Renal pelvis (tissue), 12 donors: ENCODE measurements at places on chromosomes 5 and 9. TPM values are rescaled to one million over a fixed set of nuclear protein-coding genes. Genes with fewer than 3 reads are reported as not detected.

- DNase-seq, result no peak
Observed at GRCh38 chr5:65070026-65070425, 301.3 kb downstream of the CWC27 start.

The ARL14EPL gene
- not detected for polyA plus RNA-seq

DNA sequence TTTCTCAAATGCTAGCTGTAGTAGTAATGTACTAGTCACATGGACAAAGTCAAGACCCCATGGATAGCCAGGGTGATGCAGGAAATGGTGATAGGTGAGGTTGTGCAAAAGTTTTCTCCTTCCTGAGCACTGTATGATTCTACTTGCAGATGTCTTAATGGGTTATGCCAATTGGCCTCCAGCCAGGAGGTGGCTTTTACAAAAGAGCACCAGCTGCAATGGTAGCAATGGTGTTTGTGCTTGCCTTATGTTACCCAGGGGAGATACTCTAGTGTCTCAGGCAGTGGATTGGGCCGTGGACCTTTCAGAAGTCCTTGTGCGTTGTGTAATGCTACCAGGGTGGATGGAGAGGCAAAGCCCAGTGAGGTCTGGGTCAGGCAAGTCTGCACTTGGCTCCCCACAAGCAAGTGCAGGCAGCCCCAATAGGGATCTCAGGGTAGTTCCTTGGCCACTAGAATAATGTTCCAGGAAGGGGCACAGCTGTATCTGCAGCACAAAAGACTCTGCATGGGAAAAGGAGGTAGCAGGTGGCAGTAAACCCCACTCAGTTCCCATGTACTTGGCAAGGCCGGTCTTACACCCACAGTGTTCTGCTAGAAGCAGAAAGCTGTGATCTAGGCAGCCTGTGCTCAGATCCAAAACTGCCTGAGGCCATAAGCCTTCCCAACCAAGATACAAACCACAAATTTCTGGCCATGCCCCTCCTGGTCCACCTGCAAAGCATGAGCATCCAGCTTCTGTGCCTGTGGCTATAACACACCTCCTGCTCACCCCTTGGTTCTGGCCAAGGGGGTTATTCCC is 46.4 kb upstream of the EDIL3 start:
- DNase-seq, result no peak

The ZNF169 gene
- polyA plus RNA-seq, result 10.7 TPM

DNA sequence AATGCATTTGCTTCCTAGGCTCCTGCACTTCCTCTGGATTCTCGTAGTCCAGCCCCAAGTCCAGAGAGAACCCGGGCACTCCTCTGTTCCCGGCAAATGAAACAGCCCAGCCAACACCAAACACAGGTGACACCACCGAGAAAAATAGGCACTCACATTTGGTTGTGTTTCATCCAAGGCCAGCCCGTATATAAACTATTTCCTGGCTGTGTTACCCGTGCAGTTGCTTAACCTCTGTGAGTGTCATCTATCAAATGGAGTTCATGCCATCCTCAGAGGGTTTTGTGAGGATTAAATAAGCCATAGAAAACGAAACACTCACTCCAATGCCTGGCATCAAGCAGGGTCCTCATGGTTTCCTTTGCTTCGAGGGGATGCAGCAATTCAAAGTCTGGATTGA is 115.2 kb downstream of the BOD1 start:
- no peak for DNase-seq

The PRR7 gene
- 2.3 TPM for polyA plus RNA-seq

- no peak for DNase-seq
Observed at GRCh38 chr9:26786564-26786963, 106.0 kb downstream of the CAAP1 start.

DNA sequence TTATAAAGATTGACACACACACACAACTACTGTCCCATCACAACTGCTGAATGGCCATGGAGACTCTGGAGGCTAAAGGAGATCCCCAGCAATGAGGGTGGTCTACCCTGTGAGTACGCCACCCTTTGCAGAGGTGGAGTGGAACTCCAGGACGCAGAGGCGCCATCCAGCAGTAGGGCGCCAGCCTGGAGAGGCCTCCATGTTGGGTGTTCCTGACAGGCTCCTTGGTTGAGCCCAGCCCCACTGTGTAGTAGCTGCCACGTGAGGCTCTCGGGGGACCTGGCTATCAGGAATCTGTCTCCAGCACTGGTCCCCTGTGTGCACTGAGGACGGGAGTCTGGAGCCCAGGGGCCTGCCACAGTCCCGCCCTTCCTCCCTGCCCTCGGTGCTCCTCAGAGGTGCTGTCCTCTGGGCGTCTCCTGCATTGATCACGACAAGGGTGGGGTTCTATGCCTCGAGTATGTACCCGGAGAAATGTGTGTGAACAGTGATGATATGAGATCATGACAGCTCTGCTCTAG is 72.3 kb downstream of the DAP start:
- no peak for DNase-seq
